Hindlimb muscle (tissue), 1 donor: ENCODE measurements at places on chromosomes 7 and 10. TPM values are rescaled to one million over a fixed set of nuclear protein-coding genes. Genes with fewer than 3 reads are reported as not detected.

DNA sequence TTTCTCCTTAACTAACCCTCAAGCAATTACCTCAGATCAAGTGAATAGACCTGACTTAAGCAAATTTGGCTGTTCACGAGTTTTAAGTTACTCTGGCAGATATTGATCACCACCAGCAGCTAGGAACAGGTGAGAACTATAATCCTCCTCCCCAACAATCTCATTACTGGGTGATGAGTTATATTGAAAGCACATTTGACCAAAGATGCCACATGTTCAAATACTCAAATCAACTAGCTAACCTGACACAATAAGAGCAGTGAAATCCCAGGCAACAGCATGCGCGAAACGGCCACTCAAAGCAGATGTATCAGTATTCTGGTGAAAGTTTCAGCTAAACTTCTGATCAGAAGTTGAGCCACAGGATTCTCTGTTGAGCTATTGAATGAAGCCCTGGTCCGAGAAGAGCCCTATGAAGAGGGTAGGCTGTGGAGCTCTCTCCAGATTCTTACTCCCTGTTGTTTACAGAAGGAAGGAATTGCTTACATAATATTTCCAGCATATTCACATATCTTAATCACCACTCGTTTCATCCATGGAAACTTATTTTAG lies 52.6 kb downstream of the CAV1 start:
- DNase-seq, result no peak

- DNase-seq, result no peak
Observed at GRCh38 chr7:17672783-17673182, 267.5 kb downstream of the SNX13 start.

The GIMAP1 gene
- 2.9 TPM for polyA plus RNA-seq

- DNase-seq, result no peak
Observed at GRCh38 chr10:132385721-132386418, 11.1 kb upstream of the PWWP2B start.

GRCh38 chr7:158050978-158051651 lies 536.5 kb downstream of the PTPRN2 start:
- DNase-seq, result no peak

DNA sequence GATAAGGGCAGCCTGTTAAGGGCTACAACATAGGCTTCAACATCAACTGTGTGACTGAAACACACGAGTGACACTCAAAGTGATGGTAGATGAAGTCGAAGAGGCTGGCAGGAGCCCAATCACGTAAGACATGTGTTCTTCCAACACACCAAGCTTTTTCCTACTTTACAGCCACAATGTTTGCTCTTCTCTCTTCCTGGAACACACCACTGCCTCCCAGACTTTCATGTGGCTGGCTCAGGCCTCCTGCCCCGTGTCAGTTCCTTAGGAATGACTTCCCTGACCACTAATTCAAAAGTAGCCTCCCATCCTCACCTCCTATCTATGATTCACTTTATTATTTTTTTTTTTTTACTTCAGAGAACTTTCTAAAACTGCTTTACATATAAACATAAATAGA lies 209.2 kb downstream of the GPAM start:
- DNase-seq, result no peak

DNA sequence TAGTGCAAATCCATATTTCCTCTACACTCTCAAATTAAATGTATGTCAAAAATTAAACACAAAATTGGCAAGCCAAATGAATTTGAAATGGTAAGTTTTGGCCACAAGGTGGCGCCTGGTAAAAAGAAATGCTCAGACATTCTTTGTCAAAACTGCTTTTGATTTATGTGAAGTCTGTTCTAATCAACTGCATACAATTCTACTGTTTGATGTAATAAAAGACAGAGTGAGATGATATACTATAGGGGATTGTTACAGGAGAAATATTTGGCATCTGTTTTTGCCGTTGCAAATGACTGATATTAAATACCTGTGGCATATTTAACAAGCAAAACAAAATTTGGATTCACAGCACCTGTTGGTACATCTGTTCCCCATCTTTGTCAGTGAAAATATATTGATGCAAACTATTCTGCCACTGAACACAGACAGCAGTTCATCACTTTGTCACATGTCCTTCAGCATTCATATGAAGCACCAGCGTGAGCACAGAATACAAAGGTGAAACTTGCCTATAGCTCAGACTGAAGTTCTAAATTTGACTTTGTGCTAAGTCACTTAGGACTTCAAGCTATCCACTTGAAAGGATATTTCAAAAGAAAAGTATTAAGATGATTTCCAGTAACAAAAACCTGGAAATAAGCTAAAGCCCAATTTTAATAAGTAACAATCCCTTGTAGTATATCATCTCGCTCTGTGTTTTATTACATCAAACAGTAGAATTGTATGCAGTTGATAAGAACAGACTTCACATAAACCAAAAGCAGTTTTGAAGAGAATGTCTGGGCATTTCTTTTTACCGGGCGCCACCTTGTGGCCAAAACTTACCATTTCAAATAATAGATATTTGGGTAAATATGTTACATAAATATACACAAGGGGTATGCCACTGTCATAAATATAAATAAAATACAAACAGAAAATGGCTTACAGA lies 10.2 kb upstream of the CH25H start:
- peak; percentile 64 for DNase-seq

GRCh38 chr10:103469201-103469600 lies 9.8 kb downstream of the CALHM3 start:
- no peak for DNase-seq

The DGKI gene
- polyA plus RNA-seq, result 0.61 TPM

- no peak for DNase-seq
Observed at GRCh38 chr7:134814730-134815364, 35.4 kb downstream of the CALD1 start.

The PNLIPRP1 gene
- not detected for polyA plus RNA-seq
